ENCODE measurements at places on chromosomes 7 and 10. TPM values are rescaled to one million over a fixed set of nuclear protein-coding genes. Genes with fewer than 3 reads are reported as not detected.

The FOXI2 gene
- 0.06 TPM for total RNA-seq

The GHRHR gene
- not detected for total RNA-seq

The ACHE gene
- total RNA-seq = 32.5 TPM

The PLCE1 gene
- total RNA-seq = 12.4 TPM

The DCLRE1C gene
- 4.5 TPM for total RNA-seq
